Omental fat pad (tissue), 4 donors: ENCODE measurements at places on chromosomes 6 and 20.

DNA sequence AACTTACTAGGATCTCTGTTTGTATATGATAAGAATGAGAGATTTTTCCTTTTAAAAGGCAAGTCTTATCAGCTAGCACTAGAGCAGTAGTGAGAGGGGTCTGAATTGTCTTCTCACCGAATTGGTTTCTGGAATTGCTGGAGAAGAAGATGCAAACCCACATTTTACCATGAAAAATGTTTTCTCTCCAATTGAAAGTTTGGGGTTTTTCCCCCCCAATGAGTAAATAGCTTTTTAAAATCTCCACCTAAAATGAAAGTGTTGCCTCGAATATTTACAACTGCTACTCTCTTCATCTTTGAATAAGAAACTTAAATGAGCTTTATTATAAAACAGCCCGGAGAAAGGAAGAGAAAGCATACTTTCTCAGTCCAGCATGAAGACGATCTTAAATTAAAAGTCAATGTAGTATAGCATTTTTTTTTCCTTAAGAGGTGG lies 1.8 kb downstream of the TCF21 start:
- no peak for DNase-seq

GRCh38 chr20:61287583-61288275 lies 35.7 kb downstream of the CDH4 start:
- no peak for DNase-seq

- DNase-seq, result no peak
Observed at GRCh38 chr6:155112757-155113156, 117.6 kb downstream of the TIAM2 start.

DNA sequence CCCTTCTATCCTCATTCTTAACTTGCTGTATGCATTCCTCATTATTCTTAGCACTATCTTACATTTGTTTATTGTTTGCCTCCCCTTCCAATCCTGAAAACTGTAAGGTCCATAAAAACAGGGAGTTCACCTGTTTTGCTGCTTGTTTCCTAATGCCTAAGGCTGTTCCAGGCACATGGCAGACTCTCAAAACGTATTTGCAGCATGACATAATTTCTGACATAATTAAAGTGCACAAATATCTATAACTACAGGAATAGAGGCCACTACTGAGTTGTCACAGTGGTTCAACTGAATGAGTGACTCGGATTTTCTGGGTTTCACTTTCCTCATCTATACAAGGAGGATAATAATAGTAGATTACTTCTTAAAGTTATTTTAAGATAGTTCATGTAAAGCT lies 83.0 kb downstream of the HFE start:
- DNase-seq, result no peak

GRCh38 chr6:128712898-128713297 lies 170.0 kb upstream of the LAMA2 start:
- no peak for DNase-seq

GRCh38 chr6:9711365-9711764 lies 703.5 kb downstream of the TFAP2A start:
- DNase-seq, result no peak

GRCh38 chr6:156280065-156280464 lies 497.1 kb upstream of the ARID1B start:
- no peak for DNase-seq

- DNase-seq, result no peak
Observed at GRCh38 chr6:168080393-168081077, 1.5 kb upstream of the FRMD1 start.

DNA sequence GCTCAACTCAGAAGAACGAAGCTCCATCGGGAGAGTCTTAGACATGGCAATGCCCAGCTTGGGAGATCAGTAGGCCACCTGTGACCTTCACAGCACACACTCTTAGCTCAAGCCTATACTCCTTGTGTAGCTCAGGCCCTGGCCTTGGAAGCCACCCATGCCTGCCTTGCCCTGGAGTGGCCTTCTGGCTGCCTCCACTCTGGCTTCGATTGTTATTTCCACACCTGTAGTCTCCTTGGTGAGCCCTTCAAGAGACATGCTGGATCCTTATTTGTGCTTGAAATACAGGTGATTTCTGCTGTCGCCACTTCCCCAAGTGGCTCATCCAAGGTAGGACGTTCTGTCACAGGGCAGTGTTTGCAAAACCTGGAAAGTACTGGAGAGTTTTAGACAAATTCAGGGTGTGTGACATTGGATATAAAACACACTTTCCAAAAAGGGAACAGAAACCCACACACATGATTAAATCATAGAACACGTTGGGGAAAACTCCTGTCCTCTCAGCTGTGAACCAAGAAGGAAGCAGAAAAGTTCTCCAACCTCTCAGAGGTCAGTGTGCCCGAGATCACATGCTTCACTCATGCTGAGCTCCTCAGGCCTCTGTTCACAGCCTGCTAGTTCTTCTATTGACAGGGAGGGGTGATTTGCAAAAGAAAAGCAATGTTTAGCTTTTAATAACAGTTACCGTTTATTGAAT lies 391.8 kb downstream of the CDC5L start:
- no peak for DNase-seq
